ENCODE measurements at places on chromosomes 5 and 9.

GRCh38 chr9:96331236-96331947, 29.4 kb upstream of the HSD17B3 start:
- no peak for DNase-seq

- no peak for DNase-seq
These were observed 32.4 kb downstream of the MYO10 start for GRCh38 chr5:16903480-16904300.

DNA sequence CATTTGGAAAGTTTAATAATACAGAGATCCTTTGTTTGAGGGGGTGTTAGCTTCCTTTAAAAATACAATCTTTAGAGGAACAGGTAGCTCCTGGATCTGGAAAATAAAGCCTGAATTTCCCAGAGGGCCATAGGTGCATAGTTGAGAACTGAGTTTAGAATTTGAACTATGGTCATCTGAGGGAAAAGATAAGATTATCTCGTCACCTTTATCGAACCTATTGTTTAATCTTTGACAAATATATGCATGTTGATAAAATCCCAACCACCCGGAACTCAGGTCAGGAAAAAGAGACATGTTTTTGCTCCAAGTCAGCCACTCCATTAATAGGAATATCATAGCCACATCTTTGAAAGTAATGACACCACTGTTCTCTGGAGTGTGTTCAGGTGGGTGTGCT, 91.7 kb upstream of the FAM169A start:
- DNase-seq: no peak

DNA sequence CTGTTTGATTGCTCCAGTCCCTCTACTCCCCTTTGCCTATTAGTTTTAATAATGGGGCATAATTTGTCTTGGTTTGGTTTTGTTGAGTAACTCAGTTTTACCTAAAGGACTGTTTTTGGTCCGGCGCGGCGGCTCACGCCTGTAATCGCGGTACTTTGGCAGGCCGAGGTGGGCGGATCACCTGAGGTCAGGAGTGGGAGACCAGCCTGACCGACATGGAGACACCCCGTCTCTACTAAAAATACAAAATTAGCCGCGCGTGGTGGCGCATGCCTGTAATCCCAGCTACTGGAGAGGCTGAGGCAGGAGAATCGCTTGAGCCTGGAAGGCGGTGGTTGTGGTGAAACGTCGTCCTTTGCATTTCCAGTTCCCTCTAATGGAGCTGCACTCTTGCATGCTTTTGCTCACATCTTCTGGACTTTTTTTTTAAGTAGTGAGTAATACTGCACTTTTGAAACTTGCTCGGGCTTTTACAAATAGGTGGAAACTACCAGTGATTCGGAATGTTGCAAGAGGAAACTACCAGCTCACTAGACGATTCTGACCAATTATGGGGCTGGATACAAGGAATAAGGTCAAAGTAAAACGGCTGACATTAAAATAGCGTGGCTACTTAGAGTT, 721 bp upstream of the MAML1 start:
- DNase-seq: no peak

GRCh38 chr5:153636670-153637451, 146.4 kb downstream of the GRIA1 start:
- no peak for DNase-seq

DNA sequence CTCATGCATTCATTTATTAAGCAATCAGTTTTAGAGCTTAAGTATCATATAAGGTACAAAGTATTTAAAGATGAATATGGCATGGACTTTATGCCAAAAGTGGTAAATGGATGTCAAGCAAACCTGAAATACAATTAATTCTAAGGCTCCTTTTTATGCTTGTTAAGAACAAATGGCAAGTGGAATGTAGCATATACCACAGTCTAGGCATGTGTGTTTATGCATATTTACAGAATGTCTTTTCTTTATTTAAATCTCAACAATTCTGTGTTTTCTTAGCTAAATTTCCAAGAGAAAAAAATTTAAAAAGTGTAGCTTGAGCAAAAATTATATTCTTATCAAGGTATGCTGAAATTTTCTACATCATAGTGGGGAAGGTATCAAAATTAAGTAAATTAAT, 39.8 kb downstream of the MPDZ start:
- DNase-seq: no peak

DNA sequence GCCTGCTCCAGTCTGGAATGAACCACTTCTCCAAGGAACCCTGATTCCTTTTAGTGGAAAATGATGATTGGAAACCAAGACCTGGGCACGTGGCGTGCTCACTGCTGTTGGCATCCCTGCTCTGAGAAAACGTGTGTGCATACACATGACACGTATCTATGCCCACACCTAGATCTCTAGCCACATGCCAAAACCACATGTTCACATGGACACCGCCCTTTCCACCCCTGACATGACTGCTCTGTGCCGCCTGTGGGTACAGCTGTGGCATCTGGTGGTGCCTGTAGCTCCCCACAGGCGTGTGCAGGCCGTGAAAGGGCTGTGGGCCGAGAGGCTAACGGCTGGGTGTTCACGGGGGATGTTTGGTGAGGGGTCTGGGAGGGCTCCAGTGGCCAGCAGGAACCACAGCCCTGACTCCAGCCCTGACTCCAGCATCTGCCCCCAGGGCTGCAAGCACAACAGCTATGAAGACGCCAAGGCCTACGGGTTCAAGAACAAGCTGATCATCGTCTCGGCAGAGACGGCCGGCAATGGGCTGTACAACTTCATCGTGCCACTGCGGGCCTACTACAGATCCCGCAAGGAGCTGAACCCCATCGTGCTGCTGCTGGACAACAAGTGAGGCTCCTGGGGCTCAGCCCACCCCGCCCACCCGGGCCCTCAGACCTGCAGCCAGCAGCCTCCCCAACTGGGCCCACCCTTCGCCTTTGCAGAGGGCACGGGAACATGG, 75.1 kb downstream of the KCNT1 start:
- no peak for DNase-seq

GRCh38 chr9:71756753-71757152, 11.6 kb downstream of the CEMIP2 start:
- DNase-seq: no peak

- no peak for DNase-seq
These were observed 726.1 kb upstream of the WWC1 start for GRCh38 chr5:167565189-167565954.

DNA sequence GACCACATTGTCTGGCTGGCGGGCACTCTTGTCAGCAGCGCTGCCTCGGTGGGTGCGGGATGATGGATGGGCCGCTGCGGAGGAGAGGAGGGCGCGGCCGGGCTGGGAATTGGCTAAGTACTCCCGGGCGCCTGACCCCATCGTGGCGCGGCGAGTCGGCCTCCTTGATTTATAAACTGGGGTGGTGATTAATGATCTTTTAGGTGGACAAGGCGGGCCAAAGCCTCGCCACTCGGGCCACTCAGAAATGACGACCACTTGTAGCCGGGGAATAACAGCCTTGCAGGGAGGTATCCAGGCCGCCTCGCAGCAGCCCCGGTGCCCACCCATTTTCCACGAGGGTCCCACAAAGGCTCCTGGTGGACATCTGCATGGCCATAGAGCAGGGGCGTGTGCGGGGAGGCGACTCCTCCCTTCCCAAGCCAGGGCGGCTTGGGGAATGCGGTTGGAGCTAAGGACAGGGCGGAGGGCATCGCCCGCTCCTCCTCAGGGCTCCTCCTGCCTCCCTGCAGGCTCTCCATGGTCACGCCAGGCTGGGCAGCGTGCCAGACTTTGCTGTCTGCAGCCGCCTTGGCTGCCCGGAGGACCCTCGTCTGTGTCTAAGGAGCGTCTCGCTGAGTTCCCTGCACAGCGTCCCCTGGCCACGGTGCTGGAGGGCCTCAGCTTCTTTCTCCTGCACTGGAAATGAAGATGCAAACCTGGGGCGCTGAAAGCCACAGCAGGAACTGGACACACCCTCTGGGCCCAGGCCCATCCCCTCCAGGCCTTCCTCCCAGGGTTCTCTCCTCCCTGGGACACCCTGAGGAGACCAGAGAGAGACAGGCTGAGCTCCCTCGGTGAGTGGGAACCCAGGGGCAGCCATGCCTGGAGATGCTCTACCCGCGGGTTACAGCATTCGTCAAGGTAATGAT, 287.4 kb upstream of the IRX4 start:
- no peak for DNase-seq

- DNase-seq: no peak
These were observed 1.6 kb downstream of the HBEGF start for GRCh38 chr5:140344683-140345423.

- DNase-seq: no peak
These were observed 2.1 kb downstream of the TNFAIP8 start for GRCh38 chr5:119357808-119358529.

DNA sequence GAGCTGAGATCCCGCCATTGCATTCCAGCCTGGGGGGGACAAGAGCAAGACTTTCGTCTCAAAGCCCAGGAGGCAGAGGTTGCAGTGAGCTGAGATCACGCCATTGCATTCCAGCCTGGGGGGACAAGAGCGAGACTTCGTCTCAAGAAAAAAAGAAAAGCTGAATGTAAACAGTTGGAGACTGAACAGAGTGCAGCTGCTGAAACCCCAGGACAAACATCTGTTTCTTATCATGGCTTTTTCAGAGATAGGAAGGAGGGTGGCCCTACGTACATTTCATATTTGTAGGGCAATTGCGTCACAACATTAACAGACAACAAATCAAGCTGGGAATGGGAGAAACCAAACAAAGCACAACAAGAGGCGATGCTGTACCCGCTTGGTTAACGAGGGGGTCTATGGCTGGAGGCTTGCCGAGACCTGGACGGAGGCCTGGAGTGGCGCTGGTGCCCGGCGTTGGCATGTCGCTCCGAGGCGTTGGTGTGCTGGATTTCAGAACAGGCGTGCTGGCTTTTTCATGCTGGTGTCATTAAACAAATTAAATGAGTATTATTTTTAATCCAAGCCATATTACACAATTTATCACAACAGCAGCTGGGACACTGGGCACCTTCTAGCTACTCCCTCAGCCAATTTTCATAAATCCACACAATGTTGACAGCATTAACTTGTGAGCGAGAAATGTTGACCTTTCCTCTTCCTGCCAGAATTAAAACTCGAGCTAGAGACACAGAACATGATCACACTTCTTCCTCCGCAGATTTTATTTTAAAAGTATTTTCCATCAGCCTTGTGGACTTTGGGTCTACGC, 76.1 kb downstream of the TLE1 start:
- no peak for DNase-seq

DNA sequence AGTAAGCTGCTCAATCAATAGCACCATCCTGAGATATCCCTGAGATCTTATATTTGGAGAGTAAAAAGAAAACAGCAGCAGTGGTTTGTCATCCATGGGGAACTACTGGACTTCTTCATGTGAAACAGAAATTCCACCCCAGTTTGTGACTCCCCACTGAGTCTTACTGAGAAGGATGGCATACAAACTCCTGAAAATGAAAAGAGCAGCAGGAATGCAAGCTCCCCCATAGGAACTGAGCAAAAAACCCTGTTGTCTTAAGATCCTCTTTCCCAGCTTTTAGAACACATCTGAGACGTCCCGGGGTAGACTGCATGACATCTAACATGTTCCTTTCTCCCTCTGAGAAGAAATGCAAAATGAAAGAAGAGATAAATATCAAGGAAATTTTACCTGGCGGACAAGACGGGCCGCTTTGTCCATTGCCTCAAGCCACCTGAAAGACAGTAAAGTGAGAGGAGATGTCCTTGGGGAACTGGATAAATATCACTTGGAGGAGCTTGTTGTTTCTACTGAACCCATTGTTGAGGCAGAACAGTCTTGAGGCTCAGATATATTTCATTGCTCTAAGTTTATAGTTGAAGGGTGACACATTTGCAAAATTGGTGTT, 117.1 kb downstream of the NUDT12 start:
- no peak for DNase-seq

DNA sequence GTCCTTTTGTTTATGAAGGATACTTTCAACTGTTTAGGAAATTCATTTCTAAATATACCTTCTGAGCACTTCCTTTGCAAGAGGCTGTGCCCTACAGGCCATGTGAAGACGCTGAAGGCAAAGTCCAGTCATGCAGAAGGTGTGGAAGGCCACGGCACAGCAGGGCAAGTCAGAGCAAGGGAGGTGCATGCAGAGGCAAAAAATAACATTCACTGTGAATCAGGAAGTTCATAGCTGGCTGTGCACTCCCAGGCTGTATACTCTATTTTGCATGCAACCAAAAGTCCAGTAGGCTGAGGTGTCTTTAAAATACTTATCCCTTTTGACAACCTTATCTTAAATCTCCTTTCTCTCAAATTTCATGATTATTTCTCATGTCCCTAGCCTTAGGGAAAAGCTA, 50.3 kb downstream of the GNAQ start:
- no peak for DNase-seq

DNA sequence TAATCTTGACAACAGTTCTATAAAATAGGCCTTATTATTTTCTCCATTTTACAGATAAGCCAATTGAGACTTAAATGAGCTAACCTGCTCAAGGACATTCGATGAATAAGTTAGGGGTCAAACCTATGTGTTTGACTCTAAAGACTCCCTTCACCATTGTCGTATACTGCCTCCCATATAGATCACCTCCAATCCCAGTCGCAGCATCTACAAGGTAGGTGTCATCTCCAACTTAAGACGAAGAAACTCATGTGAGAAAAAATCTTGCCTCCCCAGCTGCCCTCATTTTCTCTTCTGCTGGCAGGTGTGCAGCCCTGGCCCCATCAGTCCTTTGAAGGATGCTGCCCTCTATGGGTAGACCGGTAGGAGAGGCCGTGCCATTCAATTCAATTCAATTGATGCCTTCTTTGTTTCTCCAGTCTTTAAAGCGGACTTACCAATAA, 75.2 kb upstream of the SMARCA2 start:
- peak; percentile 6 for DNase-seq

DNA sequence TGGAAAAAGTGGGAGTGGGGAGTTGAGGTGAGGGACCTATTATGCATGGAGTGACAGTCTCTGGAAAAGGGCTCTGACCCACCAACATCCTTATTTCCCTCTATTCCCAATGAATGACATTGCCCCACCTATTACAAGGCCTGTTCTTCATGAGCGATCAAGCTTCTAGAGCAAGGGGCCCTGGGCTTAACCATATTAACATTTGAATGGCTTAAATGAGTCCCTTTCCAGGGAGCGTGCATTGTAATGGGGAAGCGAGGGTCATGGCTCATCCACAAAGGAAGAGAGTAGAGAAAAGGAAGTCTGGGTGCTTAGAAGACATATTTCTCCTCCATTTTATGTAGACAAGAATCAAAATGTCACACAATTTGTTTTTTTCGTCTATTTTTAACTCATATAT, 255.5 kb downstream of the CAAP1 start:
- no peak for DNase-seq

- no peak for DNase-seq
These were observed 141.8 kb downstream of the SLCO4C1 start for GRCh38 chr5:102154291-102154690.

- DNase-seq: no peak
These were observed 146.1 kb upstream of the RAI14 start for GRCh38 chr5:34510002-34510401.

GRCh38 chr5:173686950-173687349, 70.5 kb upstream of the BOD1 start:
- DNase-seq: no peak

- DNase-seq: no peak
These were observed 30.0 kb upstream of the RECK start for GRCh38 chr9:36006549-36007315.

- DNase-seq: no peak
These were observed 61.4 kb downstream of the PSMB7 start for GRCh38 chr9:124353811-124354274.

Measured in stimulated activated CD4-positive, alpha-beta T cell treated with anti-CD3 and anti-CD28 coated beads, Interleukin-1b, Interleukin-23, amount 100 ng/mL, for 24 hours (primary cell).